ENCODE measurements at places on chromosomes 3 and 15.

- DNase-seq: no peak
These were observed 193.0 kb upstream of the TPM1 start for GRCh38 chr15:62849316-62850106.

DNA sequence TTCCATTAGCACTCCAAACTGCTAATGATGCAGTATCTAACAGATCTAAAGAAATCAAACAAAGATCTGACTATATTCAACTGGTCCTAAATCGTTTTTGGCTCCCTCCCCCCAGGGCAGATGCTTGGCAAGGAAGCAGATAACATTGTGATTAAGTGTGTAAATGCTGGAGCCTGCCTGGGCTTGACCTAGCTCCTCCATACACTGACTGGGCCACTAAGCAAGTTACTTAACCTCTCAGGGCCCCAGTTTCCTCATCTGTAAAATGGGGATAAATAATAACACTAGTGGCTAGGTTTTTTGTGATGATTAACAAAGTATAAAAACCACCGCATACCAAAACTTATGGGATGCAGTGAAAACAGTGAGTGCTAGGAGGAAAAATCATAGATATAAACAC is 9.2 kb downstream of the EID1 start:
- DNase-seq: no peak

GRCh38 chr3:166580561-166580960 is 743.3 kb upstream of the BCHE start:
- no peak for DNase-seq

DNA sequence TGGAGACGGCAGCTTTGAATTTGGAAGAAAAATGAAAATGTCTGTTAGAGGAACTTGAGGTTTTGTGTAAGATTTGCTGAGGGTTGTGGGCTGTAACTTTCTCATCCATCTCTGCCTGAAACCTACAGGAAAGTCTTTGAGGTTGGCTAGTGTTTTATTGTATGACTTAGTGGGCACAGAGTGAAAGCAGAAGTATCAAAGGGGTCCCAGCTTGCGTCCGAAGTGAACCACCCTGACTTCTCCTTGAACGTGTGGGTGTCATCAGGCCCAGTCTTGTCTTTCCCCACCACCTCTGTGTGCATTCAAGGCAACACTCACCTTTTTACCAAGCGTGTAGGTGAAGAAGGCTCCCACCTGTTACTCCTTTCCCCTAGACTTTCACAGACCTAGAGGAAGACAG is 682.1 kb upstream of the CFAP20DC start:
- DNase-seq: no peak

GRCh38 chr3:188331166-188331565 is 177.2 kb downstream of the LPP start:
- DNase-seq: no peak

DNA sequence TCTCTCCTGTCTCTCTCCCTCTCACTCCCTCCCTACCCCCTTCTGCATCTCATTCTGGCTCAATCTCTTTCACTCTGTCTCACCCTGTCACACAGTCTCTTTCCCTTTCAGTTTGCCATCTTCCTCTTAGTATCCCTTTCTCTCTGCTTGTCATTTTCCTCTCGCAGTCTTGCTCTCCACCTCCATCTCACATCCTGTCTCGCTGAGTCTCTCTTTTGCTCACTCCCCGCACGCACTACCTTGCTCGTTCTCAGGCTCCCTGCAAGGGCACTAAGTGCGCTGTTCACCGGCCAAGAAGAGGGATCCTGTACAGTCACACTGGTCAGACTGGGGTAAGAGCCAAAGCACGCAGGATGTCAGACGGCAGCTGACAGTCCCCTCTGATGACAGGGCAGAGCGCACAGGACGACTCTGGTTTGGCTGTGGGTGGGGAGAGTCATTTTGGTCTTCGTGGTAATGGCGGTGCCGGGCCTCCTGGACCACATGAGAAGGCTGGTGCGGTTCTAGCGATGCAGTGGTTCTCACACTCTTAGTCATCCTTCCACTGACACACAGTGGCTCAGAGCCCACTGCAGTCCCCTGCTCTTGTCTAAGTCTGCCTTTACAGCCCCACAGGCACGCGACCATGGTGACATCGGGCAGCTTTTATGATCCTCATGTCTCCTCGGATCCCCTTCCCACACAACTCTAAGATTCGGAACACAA is 356.8 kb downstream of the FOXP1 start:
- DNase-seq: no peak

DNA sequence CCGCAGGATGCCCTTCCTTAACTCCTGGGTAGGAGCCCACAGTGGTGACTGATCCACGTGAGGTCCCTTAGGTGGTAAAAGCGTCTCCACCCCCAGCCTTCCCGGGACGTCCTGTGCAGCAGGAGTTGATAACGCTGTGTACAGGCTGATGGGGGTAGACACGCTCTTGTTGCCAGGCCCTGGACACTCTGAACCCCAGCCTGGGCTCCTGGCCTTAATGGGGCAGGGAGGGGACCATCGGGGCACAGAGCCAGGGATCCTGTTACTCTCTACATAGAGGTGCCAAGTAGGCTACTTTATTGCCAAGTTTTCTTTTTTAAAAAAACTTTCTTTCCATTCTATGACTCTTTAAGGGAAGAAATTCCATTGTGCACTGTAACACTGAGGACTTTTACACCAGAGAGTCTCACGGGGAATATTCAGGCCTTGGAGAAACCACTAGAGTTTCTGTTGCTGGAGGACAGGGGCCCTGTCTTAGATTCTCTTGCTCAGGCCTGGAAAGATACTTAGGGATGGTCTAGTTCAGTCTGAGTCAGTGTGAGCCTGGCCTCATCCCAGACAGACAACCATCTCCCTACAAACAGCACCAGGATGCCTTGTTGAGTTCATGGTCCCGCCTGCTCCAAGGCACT is 104.3 kb upstream of the RNU6-1 start:
- DNase-seq: no peak

DNA sequence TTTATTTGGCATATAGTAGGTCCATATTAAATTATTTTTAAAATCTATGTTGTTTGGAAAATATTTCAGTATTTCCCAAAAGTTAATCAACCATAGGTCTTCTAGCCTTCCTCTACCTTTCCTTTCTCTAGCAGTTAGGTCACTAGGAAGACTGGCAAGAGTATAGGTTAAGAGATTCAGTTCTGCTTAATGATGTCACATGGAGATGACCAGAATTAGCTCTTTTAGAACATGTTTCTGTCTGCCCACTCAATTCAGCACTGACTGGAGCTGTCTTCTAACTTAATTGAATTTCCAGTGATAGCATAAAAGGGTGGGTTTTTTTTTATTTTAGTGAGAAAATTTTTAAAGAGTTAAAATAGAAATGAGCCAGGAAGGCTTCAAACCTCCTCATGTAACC is 23.8 kb upstream of the ZBED2 start:
- DNase-seq: no peak

GRCh38 chr3:143814443-143814889 is 33.8 kb downstream of the SLC9A9 start:
- DNase-seq: no peak

DNA sequence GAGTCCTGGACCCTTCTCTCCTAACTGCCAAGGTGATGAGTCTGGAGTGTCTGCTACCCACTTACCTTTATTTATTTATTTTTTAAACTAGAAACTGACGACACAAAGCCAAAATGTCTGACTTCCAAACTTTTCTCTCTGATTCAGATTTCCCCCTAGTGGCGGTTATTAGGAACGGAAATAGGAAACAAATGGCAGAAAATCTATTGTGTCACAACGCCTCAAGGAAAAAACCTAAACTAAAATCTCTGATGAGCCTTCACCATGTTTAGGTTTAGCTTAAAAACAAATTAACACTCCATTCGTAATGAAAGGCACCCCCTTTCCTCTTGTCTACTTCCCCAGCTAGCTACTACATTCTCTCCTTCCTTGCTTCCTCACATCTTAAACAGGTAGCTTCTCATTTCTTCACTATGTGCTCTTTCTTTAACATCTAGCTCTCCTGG is 94.0 kb upstream of the MEX3B start:
- peak; percentile 86 for DNase-seq

- DNase-seq: peak; percentile 81
These were observed 2.4 kb upstream of the CD96 start for GRCh38 chr3:111539351-111540331.

DNA sequence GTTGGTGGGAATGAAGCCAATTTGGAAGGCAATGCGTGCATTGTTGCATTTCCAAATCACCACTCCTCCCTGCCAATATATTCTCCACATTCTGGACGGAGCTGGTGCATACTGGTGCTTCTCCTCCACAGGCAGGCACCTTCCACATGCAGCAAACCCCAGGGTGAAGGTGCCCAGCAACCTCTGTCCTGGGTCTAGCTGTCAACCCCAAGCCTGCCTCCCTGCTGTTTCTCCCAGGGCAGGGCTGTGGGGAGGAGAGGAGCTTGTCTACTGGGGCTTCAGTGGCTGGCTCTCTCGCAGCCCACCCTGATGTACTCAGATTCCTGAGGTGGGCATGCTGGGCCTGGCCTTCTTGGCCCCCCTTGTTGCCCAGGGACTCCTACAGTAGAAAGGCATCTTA is 20.1 kb downstream of the GASK1A start:
- no peak for DNase-seq

GRCh38 chr15:78440375-78441373 is 2.7 kb downstream of the IREB2 start:
- DNase-seq: no peak

GRCh38 chr3:162626172-162626571 is 1129.6 kb downstream of the OTOL1 start:
- DNase-seq: no peak

GRCh38 chr3:81549388-81549787 is 212.1 kb downstream of the GBE1 start:
- no peak for DNase-seq

- no peak for DNase-seq
These were observed 28.6 kb upstream of the TGFBR2 start for GRCh38 chr3:30577788-30578187.

DNA sequence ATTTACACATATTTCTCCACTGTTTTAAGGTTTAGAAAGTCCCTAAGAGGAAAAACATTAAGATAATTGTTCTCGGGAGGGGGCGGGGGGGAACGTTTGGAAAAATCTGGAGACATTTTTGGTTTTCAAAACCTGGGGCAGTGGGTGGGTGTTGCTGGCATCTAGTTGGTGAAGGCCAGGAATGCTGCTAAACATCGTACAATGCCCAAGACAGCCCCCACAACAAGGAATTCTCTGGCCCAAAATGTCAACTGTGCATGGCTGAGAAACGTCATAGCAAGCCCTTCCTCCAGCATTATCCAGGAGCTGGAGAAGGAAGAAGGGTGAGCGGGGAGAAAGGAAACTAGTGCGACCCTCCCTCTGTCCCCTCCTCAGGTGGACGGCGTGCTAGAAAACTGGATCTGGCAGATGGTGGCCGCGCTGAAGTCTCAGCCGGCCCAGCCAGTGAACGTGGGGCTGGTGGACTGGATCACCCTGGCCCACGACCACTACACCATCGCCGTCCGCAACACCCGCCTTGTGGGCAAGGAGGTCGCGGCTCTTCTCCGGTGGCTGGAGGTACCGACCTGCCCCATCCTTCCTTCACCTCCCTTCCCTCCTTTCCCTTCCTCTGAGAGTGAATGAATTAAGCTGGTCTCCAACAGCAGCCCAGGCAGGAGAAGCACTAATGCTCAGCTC is 109.8 kb downstream of the LIPC start:
- DNase-seq: no peak

DNA sequence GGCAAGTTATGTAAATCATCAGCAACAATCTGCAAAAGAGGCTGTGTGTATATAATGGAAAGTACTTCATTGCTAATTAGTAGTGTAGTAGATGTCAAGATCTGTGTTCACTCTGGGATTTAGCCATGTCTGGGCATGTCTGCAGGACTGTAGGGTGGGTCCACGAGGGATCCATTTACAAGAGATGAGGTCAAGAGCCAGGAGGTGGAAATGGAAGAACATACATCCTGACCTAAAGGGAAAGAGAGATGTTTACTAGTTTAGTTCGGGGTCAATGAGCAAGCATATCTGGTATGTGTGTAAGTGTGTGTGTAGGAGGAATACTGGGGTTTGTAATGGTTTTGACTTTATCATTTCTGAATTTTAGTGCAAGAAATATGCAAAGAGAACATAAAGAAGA is 171.5 kb upstream of the NANOGP8 start:
- no peak for DNase-seq

- no peak for DNase-seq
These were observed 3.4 kb downstream of the B4GALT4 start for GRCh38 chr3:119237299-119237698.

DNA sequence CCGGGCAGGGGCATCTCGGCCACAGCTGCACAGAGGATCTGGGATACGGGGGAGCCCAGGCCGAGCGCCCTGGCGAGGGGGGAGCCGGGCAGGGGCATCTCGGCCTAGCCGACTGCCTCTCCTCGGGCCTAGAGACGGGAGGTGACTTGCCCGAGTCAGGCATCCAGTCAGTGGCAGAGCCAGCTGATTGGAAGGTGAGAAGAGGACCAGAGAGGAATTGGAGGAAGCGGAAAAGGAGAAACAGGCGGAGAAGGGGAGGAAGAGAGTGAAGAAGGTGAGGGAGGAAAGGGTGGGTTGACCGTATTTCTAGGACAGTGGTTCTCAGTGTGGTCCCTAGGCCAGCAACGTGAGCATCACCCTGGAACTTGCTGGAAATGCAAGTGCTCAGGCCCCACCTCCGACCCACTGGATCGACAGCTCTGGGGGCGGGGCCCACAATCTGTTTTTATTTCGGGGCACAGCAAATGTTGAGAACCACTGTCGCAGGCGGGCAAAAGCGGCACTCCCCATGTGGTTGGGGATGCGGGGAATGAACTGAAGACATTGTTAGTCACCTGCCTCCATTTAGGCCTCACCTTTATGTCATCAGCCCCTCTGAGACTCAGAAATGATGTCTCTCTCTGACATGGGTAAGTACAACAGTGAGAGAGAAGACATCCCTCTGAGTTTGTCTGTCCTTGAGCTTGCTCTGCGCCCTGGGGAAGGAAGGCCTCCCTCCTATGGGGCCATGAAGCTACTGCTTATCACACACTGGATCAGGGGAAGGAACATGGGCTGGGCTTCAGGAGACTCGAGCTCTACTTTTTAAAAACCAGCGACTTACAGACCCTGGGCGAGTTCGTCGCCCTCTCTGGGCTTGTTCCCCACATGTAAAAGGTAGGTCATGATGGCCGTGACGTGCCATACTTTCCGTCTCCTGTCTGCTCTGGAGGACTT is 1.0 kb upstream of the MELTF start:
- DNase-seq: no peak

GRCh38 chr3:32708672-32709283 is 23.8 kb downstream of the CNOT10 start:
- no peak for DNase-seq

DNA sequence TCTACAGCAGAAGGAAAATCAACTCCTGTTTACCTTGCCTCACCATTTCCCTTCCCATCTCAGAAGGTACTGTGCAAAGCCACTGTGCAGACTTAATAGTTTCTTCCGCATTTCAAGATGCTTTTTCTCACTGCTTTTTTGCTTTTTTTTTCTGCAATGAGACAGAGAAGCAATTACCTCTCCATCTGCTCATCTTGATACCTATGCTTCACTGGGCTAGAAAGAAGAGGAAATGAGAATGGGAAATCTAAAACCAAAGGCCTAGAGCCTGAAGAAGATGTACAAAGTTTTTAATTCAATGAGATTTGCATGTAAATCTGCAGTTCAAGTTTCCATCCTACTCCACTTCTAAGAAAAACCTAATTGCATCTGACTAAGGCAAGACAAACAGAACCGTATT is 238.1 kb upstream of the SETMAR start:
- DNase-seq: no peak
